Foreskin melanocyte (primary cell): ENCODE measurements at places on chromosomes 6 and 20.

DNA sequence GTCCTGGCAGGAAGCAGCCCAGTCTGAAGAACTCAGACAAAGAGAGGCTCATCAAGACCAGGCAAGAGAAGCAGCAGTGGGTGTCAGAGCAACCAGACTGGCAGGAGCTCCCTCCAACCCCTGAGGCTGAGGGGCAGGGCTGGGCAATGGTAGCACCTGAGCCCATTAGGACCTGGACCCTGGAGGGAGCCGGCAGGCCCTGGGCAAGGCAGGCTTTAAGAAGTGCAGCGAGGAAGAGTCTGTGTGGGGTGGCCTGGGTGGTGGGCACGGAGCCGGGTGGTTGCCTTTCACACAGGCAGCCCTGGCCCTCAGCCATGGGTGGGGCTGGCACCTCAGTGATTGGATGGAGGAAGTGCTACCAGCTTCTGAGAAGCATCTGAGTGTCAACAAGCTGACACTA, 33.1 kb upstream of the IRF4 start:
- no peak for DNase-seq

DNA sequence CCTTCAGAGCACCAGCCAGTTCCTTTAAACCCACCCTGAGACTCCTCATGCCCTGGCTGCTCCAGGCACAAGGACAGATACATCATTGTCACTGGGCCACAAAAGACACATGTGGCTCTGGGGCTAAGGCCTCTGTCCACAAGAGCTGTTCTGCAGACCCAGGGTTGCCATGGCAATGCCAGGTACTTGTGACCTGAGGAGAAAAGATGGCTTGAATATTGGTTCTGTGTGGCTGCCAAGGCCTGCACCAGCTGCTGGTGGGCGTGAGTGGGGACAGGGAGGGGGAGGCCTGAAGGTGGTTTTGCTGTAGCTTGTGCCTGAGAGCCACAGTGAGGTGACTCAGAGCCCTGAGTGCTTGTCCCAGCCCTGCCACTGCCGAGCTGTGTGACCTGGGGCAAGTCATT, 31.8 kb downstream of the SAYSD1 start:
- no peak for DNase-seq

- DNase-seq: no peak
Measured at GRCh38 chr20:61812845-61813485, 252.7 kb downstream of the TAF4 start.

GRCh38 chr20:24890286-24890685, 58.8 kb upstream of the CST7 start:
- DNase-seq: no peak

DNA sequence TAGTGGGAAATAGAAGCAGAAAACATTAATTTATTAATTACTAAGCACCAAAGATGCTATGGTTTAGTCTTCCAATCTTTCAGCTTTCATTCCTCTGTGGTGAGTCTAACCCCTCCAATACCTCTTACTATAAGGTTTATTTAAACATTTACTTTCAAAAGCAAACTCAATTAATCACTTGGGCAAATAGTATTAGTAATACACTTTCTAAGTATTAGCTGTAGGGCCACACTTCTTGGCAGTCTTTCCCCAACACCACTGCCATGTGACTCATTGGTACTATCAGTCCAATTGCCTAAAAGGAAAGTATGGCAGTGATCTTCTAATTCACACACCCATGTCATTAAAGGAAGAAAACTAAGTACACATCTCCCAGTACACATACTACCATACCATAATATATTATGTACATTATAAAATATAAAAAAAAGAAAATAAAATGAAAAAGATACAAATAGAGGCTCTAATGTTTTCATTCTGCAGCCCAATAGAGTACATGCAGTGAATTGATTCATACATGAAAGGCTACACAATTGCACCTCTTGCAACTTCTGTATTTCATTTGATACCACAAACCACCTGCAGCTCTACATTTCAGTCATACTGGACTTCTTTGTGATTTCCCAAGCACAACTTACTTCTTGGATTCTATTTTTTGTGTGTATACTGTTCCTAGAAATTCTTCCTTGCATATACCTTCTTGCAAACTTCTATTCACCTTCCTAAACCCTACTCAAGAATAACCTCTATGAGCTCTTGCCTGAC, 218.6 kb downstream of the PKHD1 start:
- DNase-seq: no peak

DNA sequence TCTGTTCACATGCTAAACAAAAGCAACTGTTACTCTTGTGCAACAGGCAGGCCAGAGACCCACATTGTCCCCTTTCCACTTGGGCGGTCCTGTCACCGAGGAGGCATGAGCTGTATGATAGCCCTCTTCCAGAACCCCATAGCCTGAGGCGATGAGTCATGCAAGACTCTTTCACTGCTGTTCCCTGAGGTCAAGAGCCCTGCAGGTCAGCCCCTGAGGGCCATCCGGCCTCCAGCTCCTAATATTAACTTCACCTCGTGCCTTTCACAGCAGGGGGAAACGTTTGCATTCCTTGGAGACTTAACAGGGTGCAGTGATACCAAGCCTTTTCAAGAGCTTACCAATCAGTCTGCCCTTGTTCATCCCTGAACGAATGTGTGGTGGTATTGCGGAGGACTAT, 253.3 kb upstream of the ECI2 start:
- no peak for DNase-seq

GRCh38 chr6:137910424-137910834, 43.4 kb downstream of the TNFAIP3 start:
- no peak for DNase-seq

DNA sequence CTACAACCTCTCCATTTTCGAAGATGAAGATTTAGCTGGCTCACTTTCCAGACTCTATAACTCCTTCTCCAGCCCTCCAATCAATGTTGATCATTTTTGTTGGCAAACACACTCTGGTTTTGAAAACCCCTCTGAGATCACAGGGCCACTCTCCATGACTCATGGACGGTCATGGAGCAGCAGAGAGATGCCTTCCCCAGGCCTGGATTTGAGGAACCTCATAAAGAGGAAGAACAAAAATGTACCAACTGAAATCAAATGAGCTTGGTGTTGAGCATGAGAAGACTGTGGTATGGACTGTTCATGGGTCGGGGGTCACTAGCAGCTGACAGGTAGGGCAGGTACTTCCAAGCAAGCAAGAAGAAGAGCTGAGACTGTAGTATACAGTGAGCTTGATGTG, 112.8 kb upstream of the INSM1 start:
- DNase-seq: no peak

- DNase-seq: no peak
Measured at GRCh38 chr20:21432911-21433310, 35.6 kb upstream of the NKX2-4 start.

DNA sequence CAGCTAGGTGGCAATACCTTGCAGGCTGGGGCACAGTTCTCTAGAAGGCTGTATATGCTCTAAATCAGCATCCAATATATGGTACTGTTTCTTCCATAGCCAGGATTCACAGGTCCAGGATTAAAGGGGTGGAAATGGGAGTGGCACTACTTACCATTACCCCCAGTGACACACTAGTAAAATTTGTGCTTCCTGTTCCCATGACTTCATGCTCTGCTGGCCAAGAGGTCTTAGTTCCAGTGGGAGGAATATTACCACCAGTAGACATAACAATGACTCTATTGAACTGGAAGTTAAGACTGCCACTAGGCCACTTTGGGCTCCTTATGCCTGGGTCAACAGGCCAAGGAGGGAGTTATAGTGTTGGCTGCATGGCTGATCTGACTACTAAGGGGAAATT, 174.3 kb upstream of the TNFAIP3 start:
- DNase-seq: peak; percentile 84

DNA sequence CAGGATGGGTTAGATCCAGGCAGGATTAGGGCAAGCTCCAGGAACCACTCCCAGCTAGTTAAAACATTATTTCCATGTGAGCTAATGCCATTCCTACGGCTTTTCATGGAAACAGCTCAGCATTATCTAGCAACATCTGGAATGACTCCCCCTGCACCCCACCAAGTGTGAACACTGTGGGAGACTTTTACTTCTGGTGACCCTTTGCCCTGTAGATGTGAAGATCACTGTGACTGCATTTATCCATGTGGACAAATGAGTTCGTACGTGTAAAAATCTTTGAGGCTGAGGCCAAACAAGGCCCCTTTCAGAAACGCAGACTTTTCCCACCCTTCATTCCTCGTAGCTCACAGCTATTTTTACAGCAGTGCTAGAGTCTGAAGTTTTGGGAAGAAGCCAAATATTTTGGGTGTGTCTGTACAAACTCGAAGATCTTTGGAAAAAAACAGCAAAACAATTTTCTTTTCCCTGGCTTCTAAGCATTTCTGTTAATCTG, 221.8 kb upstream of the SOX4 start:
- DNase-seq: peak; percentile 84

- DNase-seq: no peak
Measured at GRCh38 chr20:44501448-44501847, 20.4 kb downstream of the SERINC3 start.

DNA sequence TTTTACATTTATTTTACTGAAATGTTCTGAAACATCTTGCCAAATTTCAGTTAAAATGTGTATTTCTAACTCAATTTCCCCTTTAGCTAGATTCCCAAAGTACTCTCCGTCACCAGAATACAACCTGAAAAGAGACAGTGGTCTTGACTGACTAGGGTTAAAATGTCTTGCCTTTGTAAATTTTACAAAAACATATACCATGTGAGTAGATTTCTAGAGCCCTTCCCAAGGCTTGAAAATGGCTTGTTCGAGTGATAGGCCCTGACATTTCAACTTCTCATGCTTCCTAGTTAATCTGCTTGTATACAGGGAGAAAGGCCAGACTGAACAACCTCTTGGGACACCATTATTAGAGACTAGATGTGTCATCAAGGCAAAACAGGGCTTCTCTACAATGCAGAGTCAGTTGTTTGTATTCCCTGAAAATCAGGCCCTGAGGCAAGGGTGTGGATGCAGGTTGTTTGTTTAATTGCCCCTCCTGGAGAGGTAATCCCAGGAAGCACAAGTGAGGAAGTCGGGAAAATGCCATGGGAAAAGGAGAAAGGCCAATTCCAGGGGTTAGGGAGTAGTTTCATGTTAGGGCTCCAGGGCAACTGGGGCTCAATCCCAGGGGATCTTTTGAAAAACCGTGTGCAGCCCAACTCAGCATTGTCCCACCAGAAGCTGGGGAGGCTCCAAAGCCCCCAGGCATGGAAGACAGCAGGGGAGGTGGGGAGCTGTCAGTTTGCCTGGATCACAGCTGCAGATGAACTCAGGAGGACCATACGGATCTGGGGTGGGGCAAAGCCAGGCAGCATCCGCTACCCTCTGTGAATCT, 11.6 kb upstream of the TFB1M start:
- DNase-seq: no peak

DNA sequence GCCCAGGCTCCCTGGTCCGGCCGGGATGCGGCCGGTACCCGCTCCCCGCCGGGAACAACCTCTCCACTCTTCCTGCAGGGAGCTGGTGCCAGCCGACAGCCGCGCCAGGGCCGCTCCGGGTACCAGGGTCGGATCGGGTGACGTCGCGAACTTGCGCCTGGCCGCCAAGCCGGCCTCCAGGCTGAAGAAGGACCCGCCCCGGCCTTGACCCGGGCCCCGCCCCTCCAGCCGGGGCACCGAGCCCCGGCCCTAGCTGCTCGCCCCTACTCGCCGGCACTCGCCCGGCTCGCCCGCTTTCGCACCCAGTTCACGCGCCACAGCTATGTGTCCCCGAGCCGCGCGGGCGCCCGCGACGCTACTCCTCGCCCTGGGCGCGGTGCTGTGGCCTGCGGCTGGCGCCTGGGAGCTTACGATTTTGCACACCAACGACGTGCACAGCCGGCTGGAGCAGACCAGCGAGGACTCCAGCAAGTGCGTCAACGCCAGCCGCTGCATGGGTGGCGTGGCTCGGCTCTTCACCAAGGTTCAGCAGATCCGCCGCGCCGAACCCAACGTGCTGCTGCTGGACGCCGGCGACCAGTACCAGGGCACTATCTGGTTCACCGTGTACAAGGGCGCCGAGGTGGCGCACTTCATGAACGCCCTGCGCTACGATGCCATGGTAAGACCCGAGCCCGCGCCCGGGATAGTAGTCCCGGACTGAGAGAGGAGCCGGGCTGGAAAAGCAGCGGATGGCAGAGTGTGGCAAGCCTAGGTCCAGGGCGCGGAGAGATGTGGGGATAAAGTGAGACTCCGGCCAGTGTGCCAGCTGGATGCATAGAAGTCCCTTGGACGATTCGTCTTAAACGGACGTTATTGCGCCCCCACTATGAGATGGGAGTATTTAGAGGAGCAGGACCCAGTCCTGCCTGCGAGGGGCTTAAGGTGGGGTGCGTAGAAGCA, at the start of gene NT5E:
NT5E (plus strand) TSS at position 266 of the 942 bp plus-strand sequence; CDS start at position 323, 57 bp downstream.
- DNase-seq: peak; percentile 74

DNA sequence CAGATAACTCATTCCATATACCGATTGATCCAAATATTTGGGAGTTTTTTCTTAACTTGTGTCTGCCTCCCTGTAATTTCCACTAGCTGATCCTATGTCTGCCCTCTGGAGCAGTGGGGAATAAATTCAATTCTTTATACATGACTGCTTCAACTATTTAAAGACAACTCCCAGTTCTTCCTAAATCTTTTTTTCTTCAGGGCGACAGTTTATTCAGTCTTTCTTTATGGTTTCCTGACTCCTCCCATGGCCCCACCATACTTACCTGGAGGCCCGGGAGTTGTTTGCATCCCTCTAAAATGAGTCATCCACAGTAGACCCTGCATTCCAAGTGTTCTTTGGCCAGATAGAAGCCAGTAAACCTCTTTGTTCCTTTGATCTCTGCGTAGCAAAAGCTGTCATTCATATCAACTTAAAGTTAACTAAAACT, 73.6 kb downstream of the LCA5 start:
- DNase-seq: no peak

DNA sequence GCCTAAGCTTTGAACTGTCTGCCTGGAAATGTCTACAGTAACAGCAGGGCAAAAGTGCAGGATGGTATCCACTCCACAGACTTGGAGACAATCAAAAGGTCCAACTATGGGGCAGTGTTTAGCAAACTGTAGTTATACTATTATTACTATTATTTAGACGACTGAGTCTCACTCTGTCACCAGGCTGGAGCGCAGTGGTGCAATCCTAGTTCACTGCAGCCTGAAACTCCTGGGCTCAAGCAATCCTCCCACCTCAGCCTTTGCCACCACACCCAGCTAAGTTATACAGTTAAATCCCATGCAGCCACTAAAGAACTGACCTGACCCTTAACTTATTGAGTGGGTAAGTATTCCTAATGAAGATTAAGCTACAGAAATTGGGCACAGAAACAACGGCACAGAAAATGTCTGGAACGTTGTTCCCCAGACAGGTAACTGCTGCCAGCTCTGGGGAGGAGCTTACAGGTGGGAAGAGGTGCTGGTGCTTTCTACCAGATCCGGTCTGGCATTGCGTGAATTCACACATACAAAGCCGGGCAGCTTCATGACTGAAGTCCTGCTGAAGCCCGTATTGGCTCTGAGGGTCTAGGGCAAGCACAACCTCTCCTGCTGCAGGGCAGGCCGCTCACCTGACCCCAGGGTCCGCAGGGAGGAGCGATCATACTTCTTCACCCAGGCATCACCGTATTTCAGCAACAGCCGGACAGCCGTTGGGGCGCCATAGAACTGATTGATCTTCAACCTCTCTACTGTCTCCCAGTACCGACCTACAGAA, 27.0 kb upstream of the APMAP start:
- no peak for DNase-seq

- no peak for DNase-seq
Measured at GRCh38 chr6:157762636-157763035, 60.4 kb upstream of the SNX9 start.
